ENCODE measurements at places on chromosomes 1 and 21.

DNA sequence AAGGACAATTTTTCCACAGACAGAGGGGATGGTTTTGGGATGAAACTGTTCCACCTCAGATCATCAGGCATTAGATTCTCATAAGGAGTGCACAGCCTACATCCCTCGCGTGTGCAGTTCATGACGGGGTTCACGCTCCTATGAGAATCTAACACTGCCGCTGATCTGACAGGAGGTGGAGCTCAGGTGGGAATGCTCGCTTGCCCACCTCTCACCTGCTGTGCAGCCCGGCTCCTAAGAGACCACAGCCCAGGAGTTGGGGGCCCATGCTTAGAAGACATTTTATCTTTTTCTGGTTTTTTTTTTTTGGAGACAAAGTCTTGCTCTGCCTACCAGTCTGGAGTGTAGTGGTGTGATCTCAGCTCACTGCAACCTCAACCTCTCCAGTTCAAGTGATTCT is 16.0 kb downstream of the GNB1 start:
- DNase-seq: no peak

- no peak for DNase-seq
Observed at GRCh38 chr1:202648605-202649226, 61.5 kb downstream of the SYT2 start.

DNA sequence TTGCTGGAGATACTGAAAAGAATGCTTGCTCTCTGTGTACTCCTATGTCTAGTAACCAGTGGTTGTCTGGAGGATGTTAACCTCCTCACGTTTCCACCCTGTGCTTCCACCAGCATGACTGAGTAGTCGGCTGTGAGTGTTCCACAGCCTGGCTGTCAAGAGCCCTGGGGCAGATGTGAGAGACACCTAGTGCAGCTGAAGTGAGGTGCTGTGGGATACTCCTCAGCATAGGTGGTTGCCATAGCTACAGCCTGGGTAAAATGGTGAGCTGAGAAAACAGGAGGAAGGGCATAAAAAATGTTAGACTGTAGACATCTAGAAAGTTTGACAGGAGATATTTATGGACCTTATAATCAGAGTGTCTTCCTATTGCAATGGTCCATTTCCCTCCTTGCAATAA is 15.8 kb downstream of the IVL start:
- DNase-seq: no peak

DNA sequence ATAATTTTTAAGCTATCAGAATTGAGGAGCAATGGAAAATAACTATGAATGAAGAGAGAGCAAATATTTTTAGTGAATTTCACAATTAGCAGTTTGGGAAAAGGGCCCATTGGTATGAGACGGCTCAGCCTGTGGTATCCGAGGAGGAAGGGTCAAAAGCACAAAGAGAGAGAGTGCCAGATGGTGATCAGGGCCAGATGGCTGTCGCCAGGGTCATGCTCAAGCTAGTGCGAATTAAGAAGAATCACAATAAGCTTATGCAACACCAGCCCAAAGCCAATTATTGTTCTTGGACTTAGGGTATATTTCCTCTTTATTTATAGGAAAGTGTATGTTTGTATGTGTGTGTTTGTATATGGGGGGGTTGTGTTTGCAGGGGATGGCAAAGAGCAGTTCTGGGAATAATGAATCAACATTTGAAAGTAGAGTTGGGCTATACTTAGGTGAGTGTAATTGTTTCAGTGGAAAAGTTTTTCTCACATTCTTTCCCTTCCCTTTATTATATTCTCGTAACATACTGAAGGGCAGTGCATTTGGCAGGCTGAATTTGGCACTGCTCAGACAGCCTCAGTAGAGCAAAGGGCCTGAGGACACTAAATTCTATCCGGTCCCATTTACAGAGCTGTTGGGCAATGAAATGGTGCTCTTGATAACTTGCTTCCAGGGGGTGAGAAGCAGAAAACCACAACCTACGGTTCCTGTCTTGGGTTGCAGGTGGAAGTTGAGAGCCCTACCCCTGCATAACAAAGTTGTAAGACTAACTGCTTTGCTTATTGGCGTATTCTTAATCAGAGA is 19.5 kb upstream of the DDR2 start:
- DNase-seq: no peak

DNA sequence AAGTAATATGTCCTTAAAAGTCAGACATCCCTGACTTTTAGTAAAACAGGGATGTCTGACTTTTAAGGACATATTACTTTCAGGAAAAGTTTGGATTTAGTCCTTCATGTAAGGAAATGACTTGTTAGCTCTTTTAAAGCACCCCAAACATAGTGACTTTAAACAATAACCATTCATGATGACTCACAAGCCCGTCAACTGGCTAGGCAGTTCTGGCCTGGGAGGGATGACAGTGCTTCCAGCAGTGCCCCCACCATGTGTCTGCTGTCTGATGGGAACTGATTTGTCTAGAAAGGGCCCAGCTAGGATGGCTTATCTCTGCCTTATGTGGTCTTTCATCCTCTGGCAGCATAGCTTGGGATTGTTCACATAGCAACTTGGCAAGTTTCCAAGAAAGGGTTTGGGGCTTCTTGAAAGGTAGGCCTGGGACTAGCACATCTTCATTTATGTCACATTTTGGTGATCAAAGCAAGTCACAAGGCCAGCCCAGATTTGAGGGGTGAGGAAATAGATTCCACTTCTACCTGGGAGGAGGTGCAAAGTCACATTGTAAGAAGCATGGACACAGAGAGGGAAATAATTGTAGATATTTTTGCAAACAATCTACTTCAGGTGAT is 143.5 kb downstream of the C1orf94 start:
- DNase-seq: no peak

DNA sequence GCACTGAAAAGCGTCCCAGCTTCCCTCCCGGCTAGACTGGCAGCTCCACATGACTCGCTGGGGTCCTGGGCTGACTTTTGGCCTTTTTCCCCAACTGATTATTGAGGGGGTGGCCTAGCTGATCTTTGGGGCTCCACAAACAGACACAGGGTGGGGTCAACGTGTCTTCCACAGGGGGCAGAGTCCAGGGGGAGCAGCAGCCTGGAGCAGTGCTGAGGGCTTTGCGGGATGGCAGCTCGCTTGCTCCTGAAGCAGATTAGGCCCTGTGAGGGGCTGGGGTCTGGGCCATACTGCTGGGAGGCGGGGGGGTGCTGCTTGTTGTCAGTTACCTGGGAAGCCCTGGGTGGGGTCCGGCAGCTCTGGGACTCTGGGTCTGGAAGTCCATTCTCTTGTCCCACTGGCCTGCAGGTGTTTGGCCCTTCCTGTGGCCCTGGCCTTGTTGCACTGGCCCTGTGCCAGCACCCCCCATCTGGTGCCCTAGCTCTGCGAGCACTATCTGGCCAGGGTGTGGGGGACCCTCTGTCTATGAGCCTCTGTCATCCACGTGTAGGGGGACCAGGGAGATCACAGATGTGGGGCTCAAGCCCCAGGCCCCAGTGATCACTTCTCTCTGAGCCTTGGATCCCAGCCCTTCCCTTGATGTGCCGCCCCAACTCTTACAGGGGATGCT is 12.3 kb upstream of the HES5 start:
- DNase-seq: no peak

- no peak for DNase-seq
Observed at GRCh38 chr1:119966020-119966419, 69.7 kb upstream of the ADAM30 start.

GRCh38 chr1:246773213-246773641 is 49.0 kb downstream of the SCCPDH start:
- DNase-seq: no peak

DNA sequence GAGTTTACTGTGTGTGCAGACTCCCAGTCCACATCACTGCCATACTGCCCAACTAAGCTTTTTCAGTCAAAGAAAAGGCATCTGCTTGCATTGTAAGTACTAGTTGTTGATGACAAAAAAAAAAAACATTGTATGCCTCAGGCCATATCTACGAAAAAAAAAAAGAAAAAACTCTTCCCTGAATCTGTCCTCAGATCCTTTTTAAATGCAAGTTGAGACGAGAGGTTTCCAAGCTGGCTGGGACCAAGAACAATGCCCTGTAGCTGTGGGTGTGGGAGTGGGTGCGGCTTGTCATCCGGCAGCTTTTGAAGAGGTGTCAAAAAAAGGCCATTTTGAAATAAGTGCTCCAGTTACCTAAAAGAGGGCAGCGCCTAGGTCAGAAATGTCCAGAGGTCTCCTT is 29.2 kb upstream of the HHAT start:
- no peak for DNase-seq

- no peak for DNase-seq
Observed at GRCh38 chr1:117009132-117009531, 7.6 kb downstream of the CD101 start.

DNA sequence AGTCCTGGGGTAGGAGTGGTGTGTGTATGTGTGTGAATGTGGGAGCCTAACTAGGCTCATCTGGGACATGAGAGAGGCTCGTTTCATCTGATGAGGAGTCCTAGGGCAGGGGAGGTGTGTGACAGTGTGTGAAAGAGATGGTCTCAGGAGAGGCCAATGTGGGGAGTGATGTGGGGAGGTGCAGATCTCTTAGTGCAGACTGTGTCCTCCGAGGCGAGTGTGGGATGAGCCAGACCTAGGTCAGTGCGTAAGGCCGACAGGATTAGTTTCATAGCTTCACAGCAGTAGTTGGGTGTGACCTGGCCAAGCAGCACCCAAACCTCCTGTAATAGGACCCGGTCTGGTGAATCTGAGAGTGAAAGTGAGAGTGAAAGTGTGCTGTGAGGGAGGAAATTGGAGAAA is 94.7 kb downstream of the LIPI start:
- no peak for DNase-seq

DNA sequence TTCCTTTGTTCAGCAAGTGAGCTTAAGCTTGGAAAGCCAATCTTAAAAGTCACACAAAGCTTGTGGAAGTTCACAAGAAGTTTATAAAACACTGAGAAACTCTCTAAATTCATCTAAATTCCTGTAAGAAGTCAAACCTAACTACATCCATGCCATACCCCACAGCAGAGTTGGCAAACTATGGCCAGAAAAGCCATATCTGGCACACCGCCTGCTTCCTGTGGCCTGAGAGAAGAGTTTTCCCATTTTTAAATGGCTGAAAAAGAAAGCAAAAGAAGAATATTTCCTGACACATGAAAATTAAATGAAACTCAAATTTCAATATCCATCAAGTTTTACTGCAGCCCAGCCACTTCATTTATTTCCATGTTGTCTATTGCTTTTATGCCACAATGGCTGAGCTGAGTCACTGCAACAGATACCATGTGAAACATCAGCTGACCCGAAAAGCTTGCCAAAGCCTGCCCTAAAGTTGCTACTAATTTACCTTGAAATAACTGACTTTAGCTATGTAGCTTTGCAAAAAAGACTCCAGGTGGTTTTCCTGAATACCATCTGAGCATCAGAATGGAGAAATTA is 237.1 kb downstream of the SLC45A1 start:
- no peak for DNase-seq

DNA sequence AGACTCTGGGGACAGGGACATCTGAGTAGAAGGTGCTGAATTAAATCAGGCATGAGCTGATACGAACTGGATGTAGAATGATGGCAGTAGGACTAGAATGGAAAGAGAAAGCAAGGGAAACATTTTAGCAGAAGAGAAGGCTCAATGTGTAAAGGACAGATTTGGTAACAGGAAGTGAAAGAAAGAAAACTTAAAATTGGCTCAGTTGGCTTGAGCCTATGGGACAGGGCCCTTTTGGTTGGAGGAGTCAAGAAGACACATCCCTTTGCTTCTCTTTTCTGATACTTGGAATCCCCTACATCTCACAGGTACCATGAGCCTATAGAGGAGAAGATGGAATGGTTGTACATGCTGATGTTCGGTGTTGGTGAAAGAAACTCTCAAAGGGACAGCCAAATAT is 300.6 kb upstream of the PLXNA2 start:
- no peak for DNase-seq

- no peak for DNase-seq
Observed at GRCh38 chr1:185241127-185241526, 75.9 kb downstream of the IVNS1ABP start.

DNA sequence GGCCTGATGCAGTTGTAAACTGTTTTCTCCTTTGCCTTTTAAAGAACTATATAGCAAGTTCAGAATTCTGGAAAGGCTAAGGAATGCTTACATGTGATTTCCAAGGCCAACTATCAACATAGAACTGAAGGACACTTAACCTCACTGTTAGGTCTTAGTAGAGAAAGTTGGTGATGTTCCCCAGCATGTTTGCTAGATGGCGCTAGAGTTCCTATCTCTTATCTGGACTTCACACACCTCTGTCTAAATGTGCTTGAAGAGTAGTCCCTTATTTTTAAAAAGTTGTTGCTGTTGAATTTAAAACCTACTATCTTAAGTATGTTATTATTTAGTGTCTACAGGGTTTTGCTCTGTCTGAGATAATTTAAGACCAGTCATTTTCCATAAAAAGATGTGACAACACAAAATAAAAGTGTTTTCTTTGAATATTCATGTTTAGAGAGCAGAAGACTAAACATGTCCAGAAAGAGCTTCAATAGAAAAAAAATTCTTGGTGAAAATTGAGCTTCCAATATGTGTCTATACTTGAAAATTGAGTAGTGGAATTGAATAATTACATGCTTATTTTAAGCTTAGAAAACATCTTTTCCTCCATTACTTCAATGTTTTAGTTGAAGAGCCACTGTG is 237.3 kb downstream of the S1PR1 start:
- no peak for DNase-seq

DNA sequence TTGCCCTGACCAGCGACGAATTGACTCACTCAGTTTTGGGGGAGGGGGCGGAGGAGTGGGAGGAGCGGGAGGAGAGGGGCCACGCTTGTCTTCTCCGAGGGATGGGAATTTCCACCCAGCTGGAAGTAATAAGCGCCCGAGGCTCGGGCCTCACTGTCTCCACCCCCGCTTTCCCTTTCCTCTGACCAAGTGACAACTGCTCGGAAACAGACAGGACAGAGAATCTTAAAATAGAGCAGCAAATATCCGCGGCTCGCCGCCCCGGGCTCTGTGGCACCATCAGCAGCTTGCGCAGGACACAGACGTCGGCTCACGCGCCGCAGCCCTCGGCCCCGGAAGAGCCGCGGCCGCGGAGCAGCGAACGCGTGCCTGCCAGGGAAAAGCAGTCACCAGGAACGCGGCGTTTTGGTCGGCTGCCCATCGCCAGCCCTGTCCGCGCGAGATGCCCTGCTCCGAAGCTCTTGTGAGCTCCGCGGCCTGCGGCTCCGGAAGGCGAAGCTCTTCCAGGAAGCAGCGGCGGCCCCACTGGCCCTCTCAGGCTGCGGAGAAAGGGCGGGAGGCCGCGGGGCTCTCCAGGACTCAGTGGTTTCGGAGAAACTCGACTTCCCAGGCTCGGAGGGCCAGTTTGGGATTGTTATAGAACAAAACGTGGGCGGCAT is 10.7 kb upstream of the RGS16 start:
- DNase-seq: peak; percentile 73

GRCh38 chr1:157969697-157970485 is 23.6 kb upstream of the KIRREL1 start:
- no peak for DNase-seq

DNA sequence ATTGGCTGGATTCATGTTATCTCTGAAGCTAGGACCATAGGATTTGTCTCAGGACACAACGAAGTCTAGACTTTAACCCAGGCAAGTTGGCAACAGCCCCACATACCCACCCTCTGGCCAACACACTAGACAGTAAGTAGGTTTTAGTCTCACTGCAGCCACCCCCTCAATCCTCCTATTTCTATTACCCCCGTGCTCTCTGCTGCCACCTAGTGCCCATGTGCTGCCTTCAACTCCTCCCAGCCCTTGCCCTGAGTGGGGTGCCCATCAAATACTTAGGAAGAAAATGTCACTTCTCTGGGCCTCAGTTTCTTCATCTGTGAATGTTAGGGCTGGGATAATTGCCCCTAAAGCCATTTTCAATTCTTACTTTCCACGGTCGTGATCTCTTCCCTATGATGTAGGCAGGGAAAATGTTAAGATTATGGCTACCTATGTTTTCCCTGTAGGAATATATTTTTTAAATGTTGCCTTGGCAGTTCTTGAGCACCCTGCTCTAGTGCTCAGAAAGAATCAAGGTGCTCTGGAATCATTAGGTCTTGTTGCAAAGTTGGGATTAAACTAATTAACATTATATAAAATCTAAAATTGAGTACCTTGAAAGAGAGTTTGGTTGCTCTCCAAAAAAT is 213.0 kb downstream of the LMX1A start:
- peak; percentile 41 for DNase-seq
